ENCODE measurements at places on chromosomes 5 and 9.

- no peak for DNase-seq
Measured at GRCh38 chr9:97703437-97704344, 6.6 kb upstream of the XPA start.

DNA sequence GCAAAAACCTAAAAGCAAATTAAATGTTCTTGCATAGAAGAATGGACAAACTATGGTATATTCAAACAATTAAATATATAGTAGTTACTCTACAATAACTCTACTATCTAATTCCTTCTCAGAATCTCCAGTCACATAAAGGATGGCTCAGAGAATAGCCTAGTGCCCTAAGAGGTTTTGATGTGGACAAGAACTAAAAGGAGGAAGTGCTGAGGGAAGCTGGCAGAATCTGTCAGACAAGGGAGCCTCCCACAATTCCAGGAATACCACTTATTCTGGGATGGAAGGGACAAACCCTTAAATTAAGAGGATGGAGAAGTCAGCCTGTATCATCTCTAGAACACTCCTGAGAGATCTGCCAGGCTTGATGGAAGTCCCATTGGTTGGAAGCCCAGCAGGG lies 30.4 kb downstream of the TNFSF8 start:
- DNase-seq: no peak

GRCh38 chr9:98925956-98926355 lies 17.8 kb upstream of the COL15A1 start:
- DNase-seq: no peak

DNA sequence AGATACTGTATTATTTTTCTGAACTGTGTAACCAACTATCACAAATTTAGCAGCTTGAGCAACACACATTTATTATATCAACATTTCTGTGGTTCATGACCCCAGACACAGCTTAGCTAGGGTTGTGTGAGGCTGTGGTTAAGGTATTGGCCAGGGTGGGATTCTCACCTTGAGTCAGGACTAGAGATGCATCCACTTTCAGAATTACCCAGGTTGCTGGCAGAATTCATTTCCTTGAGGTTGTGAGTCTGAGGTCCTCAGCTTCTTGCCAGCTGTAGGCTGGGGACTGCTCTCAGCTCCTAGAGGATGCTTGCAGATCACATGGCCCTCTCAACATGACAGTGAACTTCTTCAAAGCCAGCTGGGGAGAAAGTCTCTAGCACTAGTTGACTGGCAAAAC lies 122.5 kb upstream of the RASGRF2 start:
- peak; percentile 71 for DNase-seq
